ENCODE measurements at places on chromosomes 11 and 22.

DNA sequence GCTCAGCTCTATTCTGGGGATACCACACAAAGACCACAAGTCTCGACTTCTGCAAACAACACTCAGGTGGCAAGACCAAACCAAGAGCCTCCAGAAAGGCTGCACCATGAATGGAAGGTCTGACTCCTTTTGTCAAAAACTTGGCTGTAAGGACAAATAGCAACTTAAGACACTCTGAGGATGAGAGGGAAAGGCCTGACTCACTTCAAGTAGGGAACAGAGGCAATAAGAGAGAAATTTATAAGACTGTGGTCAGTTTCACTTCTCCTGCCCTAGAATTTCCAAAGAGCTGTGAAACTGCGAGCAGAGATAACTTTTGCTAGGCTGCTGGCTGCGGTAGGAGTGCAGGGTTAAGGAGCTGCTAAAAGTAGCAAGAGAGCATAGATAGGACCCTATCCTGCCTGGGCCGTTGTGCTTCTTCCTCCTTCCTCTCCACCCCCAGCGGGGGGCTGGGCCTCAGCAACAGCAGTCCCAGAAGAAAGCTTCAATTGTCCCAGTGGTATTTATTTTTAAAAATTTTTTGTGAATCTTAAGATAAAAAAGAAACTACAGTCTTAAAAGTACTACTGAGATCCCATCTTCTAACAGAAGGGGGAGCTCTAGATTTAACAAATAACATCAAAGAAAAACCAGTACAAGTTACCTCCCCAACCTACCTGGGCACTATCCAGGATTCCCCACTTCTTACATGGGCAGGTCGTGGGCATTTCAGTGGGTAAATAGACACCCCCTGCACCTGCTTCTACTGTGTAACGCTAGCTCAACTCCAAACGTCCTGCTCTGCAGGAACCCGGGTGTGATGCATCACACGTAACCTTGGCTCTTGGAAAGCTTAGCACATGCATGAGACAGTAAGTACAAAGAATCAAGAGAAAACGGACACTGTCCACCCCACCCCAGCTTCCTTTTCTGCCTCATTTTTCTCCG, 66.4 kb downstream of the SGSM3 start:
- peak; percentile 33 for DNase-seq

GRCh38 chr11:45844822-45845578, 2.3 kb upstream of the CRY2 start:
- no peak for DNase-seq

DNA sequence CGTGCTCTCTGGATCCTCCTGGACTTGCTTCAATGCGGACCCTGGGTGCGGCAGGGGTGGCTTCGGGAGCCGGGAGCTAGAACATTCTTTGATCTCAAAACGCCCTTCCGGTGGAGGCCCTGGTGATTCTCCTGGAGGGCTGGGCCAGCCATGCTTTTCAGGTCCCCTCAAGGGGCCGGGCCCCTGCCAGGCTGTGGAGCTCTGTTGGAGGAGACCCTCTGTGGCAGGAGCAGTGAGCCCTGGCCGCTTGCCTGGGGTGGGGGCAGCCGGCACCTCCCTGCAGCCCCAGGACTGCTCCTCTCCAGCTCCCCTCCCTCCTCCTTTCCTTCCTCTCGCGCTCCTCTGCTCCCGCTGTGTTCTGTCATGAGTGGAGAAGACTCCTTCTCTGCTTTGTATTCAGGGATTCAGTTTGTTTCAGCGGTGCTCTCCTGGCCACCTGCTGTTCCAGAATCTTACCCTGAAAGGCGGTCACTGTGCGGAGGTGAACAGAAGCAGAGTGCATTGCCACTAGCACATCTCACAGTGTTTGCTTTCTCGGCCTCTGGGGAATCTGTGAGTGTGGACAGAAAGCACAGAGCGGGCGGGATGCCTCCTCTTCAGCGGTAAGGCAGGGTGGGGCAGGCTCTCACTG, 289.1 kb downstream of the TBC1D22A start:
- DNase-seq, result peak; percentile 47

DNA sequence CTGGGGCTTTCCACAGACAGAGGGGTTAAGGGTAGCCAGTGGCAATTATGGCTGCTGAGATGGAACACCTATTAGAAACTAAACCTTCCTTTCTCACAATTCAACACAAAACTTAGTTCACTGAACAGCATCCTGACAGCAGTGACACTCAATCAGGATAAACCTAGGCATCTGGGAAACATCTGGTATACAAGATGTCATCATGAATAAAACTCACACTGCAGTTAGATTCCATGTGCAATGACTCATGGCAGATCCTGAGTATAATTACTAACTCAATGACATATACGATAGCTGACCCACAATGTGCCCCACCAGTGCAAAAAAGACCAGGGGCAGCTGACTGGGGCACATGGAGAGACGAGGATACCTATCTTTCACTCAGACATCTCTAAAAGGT, 17.7 kb downstream of the RBFOX2 start:
- no peak for DNase-seq

GRCh38 chr11:104625246-104625645, 273.0 kb downstream of the CASP12 start:
- no peak for DNase-seq

GRCh38 chr11:9136741-9137140, 45.3 kb upstream of the SCUBE2 start:
- peak; percentile 11 for DNase-seq

DNA sequence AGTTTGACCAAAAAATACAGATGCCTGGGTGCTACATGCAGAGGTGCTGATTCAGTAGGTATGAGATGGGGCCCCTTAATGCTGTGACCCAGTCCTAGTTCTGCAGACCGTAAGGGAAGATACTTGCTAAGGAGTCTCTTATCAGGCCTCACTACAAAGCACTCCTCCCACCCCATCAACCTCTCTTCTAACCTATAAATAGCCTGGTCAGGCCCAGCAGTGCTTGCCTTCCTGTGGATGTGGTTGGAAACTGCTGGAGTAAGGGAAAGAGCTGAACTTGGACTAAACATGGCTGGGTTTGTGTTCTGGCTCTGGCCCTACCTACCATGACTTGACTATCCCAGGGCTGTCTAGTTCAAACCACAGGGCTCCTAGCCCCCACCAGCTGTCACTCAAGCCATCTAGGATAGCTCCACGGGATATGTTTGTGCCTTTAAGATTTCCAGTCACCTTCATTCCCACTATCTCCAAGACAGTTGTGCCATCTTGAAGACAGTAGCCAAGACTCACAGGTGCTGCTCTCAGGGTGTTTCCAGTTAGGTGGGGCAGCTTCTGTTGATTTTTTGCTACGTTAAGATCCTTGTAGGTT, 9.5 kb upstream of the DKK3 start:
- DNase-seq, result no peak

DNA sequence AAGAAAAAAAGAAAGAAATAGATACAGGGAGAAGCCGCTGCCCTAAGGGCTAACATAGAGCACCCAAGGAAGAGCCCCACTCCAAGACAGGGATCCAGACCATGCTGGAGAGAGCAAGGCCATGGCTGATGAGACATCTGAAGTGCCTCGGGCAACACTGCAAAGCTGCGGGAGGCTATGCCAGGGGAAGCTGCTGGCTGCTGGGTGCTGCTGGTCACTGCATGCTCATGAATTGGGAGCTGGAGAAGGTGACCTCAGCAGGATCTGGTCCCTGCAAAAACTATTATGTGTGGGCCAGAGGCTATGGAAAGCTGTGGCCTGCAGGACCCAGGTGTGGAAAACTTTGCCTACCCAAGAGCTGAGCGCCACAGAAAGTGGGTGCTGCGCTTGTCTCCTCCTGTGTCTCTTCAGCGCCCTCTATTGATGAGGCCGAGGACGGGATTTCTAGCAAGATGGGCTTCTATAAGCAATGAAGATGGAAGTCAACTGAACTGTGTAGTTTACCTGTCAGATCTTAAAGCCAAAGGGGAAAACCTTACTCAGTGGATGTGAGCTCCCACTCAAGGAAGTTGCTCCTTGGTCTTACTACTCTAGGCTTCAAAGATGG, 17.3 kb upstream of the SLC29A2 start:
- peak; percentile 70 for DNase-seq

GRCh38 chr22:17349172-17349571, 20.1 kb upstream of the CECR2 start:
- DNase-seq, result no peak

All from NCI-H1092 treated with DMSO at 0.1 percent for 48 hours (cell line).